Chondrocyte (in vitro differentiated cells): ENCODE measurements at places on chromosomes 5 and 9. TPM values are rescaled to one million over a fixed set of nuclear protein-coding genes. Genes with fewer than 3 reads are reported as not detected.

DNA sequence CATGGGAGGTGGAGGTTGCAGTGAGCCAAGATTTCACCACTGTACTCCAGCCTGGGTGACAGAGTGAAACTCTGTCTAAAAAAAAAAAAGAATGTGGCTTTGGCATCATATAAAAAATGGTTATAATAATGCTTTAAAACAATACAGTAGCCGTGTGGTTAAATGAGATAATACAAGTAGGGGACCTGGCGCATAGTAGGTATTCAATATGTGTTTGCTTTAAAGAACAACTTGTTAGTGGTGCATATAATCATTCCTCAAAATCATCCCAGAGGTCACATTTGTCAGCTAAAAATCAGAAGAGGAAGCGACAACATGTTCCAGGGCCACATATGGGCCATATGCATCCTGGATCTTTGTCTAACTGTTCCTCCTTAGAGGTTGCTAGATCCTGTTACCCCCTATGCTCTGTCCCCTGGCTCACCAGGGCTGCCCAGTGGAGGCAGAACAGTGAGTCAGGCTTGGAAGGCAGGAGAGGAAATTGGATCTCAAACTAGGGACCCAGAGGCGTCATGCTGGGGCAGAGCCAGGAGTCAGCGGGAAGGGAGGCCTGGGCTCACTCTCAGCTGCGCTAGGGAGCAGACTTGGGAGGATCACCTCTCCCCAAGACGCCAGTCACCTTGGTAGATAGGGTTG lies 27.7 kb downstream of the LHX6 start:
- H3K27ac ChIP-seq, result peak overlapping the region; percentile 38
- H3K4me1 ChIP-seq, result peaks cover 22% of the 10 kb centered on the region

DNA sequence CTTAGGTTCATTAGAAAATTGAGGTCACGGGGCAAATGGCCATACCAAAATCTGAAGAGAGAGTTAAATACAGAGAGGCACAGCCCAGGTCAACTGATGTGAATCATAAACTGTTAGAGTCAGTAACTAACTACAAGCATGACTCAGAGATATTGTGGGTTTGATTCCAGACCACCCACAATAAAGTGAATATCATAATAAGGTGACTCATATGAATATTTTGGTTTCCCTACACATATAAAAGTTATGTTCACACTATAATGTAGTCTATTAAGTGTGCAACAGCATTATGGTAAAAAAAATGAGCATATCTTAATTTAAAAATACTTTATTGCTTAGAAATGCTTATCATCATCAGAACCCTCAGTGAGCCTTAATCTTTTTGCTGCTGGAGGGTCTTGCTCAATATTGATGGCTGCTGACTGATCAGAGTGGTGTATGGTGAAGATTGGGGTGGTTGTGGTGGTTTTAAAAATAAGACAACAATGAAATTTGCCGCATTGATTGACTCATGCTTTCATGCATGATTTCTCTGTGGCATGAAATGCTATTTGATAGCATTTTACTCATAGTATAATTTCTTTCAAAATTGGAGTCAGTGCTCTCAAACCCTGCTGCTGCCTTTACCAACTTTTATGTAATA lies 53.1 kb upstream of the EDIL3 start:
- peaks cover 52% of the 10 kb centered on the region for H3K4me1 ChIP-seq
- peaks cover 5% of the 10 kb centered on the region for H3K36me3 ChIP-seq
- peak overlapping the region; percentile 70 for H3K27ac ChIP-seq
- DNase-seq, result no peak
- no peak overlapping the region for H3K4me3 ChIP-seq

- H3K36me3 ChIP-seq, result peaks cover 9% of the 10 kb centered on the region
- H3K27me3 ChIP-seq, result no peaks in the 10 kb centered on the region
- no peak overlapping the region for H3K4me3 ChIP-seq
- peak overlapping the region; percentile 15 for H3K27ac ChIP-seq
- peaks cover 41% of the 10 kb centered on the region for H3K4me1 ChIP-seq
These were observed 236.5 kb upstream of the HAPLN1 start for GRCh38 chr5:83957188-83957587.

STOM gene
- 46.5 to 83.6 TPM (median 82.2 TPM) in 3 replicates for total RNA-seq

- peaks cover 15% of the 10 kb centered on the region for H3K4me1 ChIP-seq
- no peaks in the 10 kb centered on the region for H3K27me3 ChIP-seq
- no peak for DNase-seq
These were observed 79.2 kb upstream of the PANK3 start for GRCh38 chr5:168658394-168658793.

POLR3G gene
- 1.4 to 1.6 TPM (median 1.5 TPM) in 3 replicates for total RNA-seq

- no peak for DNase-seq
- H3K27ac ChIP-seq, result no peak overlapping the region
- H3K27me3 ChIP-seq, result no peaks in the 10 kb centered on the region
These were observed 294.4 kb downstream of the HINT1 start for GRCh38 chr5:130870691-130871090.

DNA sequence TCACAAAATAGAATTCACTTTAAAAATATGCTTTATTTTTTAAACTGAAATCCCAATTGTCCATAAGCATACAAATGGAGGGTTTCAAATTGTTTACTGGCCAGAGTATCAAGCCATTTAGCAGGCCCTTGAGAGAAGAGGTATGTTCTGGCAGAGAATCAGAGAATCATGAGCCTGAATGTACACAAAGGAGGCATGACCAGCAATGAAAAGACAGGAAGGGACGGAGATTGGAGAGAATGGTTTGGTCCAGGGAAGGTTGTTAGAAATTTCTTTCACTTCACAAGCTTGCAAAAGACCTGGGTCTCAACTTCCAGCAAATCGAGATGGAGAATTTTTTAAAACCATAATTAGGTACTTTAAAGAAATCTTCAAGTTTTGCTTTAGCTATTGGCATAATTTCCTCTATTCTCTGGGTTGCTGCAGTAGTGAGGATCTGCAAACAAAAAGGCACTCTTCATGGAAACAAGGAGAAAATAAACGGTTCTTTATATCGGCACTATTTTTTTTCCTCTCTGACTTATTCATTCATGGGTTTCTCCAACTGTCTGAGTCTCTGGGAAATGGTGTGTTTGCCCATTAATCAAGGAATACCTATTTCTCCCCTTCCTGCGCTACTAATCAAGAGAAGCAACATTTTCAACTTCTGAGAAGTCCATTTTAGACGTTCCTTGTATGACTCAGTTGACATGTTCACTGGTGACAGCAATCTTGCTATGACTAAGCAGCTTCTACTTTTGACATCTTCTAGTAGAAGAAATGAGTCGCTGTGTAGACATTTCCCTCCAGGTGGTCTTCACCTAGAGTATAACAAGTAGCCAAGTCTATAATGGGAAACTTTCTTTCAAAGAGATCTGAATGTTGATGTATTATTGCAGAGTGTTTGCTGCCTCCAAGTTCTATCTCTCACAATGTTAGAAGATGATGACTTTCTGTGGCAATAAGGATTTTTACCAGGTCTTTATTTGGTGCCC lies 23.1 kb upstream of the ERCC6L2 start:
- peaks cover 38% of the 10 kb centered on the region for H3K4me1 ChIP-seq
- H3K36me3 ChIP-seq, result peaks cover 9% of the 10 kb centered on the region
- no peak for DNase-seq
- H3K27ac ChIP-seq, result no peak overlapping the region
- H3K4me3 ChIP-seq, result no peak overlapping the region
- no peaks in the 10 kb centered on the region for H3K27me3 ChIP-seq

CDKN2B gene
- total RNA-seq, result 247 to 252 TPM (median 247 TPM) in 3 replicates

DMRT2 gene
- total RNA-seq, result not detected in 3 replicates

- peaks cover 18% of the 10 kb centered on the region for H3K36me3 ChIP-seq
- H3K4me1 ChIP-seq, result peaks cover under 1% of the 10 kb centered on the region
- DNase-seq, result peak; percentile 61
These were observed 72.5 kb downstream of the PHF2 start for GRCh38 chr9:93648836-93649235.

GRCh38 chr5:151675611-151676313 lies 11.0 kb downstream of the SPARC start:
- H3K4me3 ChIP-seq, result peak overlapping the region; percentile 45
- H3K27me3 ChIP-seq, result no peaks in the 10 kb centered on the region
- peak overlapping the region; percentile 92 for H3K27ac ChIP-seq
- no peak for DNase-seq

TRMT10B gene
- total RNA-seq, result 4.8 to 5.7 TPM (median 5.2 TPM) in 3 replicates

MYMK gene
- total RNA-seq, result not detected in 3 replicates

GRCh38 chr9:123773783-123774182 lies 156.1 kb downstream of the DENND1A start:
- H3K4me1 ChIP-seq, result no peaks in the 10 kb centered on the region
- DNase-seq, result no peak
- H3K27me3 ChIP-seq, result no peaks in the 10 kb centered on the region
- no peak overlapping the region for H3K4me3 ChIP-seq
- no peak overlapping the region for H3K27ac ChIP-seq

MAP3K1 gene
- 14.2 to 14.8 TPM (median 14.6 TPM) in 3 replicates for total RNA-seq

SLC22A4 gene
- 4.2 to 5.4 TPM (median 4.8 TPM) in 3 replicates for total RNA-seq

TAF11L5 gene
- not detected in 3 replicates for total RNA-seq

DNA sequence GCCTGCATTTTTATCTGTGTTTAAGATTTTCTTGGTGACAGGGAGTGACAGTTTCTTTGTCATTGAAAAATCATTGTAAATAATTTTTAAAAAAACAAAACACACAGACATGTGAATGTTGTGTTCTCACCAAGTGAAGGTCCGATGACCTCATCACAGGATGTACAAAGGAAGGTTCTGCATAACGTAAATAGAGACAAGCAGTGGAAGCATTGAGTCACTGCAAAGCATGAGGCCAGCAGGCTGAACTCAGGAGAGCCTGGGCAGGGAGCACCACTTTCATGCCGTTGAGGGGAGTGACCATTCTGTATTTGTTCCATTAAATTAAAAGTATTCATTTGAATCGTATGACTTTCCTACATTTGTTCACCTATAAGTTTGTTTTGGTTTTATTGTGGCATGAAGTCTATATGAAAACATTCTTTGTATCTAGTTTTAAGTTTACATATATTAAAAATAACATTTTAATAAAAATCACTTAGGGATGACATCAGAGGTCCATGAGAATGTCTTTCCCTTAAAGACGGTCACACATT lies 70.4 kb upstream of the TLE1 start:
- no peaks in the 10 kb centered on the region for H3K27me3 ChIP-seq
- peaks cover 19% of the 10 kb centered on the region for H3K4me1 ChIP-seq
- no peak overlapping the region for H3K4me3 ChIP-seq
- H3K27ac ChIP-seq, result peak overlapping the region; percentile 66

- H3K27me3 ChIP-seq, result peaks cover 8% of the 10 kb centered on the region
- H3K36me3 ChIP-seq, result no peaks in the 10 kb centered on the region
- no peak overlapping the region for H3K27ac ChIP-seq
- DNase-seq, result no peak
- H3K4me3 ChIP-seq, result no peak overlapping the region
These were observed 161.1 kb downstream of the C5orf15 start for GRCh38 chr5:133807348-133807747.

SLIT3 gene
- 65.8 to 119 TPM (median 116 TPM) in 3 replicates for total RNA-seq

DIRAS2 gene
- total RNA-seq, result 10.5 to 20.2 TPM (median 10.9 TPM) in 3 replicates

GRK6 gene
- 19.9 to 26.3 TPM (median 23.8 TPM) in 3 replicates for total RNA-seq

- H3K27me3 ChIP-seq, result no peaks in the 10 kb centered on the region
- H3K27ac ChIP-seq, result no peak overlapping the region
- H3K36me3 ChIP-seq, result no peaks in the 10 kb centered on the region
These were observed 30.5 kb downstream of the ZNF366 start for GRCh38 chr5:72476721-72477120.

DNA sequence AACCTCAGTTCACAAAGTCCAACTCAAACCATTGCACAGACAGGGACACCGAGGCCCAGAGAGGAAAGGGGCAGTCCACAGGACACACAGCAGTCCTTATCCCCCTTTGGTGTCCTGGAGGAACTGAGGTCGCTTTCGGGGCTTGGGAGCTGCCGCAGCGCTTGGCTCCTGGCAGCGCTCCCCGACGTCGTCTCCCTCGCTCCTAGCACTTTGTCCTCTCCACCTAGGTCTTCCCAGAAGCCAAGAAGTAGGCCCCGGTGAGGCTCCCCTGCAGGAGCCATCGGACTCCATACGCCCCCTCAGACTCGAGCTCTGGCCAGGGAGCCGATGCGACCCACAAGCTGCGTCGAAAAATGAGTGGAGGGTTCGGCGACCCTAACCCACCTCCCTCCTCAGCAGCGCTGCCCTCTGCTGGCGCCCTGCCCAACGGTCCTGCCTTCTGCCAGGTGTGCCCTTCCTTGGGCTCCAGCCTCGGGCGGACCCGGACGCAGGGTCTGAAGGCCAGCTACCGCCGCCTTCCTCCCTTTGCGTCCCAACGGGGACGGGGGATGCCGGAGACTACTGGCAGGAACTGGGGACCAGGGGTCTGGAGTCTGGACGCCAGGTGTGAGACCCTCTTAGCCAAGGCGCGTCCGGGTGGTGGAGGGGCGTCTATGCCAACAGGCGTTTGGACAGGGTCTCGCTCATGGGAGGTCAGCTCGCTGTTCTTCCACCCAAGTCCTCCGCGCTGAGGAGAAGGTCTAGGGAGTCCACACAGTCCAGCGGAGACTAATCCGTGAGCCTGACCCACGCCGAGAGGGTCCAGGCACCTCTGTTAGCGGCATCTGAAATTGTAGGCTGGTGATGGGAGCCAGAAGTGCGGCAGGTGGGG lies 2.1 kb upstream of the PRDM12 start:
- H3K27me3 ChIP-seq, result peaks cover 59% of the 10 kb centered on the region
- peaks cover 20% of the 10 kb centered on the region for H3K4me1 ChIP-seq
- H3K27ac ChIP-seq, result no peak overlapping the region
- no peak for DNase-seq
- H3K36me3 ChIP-seq, result peaks cover 3% of the 10 kb centered on the region

DNA sequence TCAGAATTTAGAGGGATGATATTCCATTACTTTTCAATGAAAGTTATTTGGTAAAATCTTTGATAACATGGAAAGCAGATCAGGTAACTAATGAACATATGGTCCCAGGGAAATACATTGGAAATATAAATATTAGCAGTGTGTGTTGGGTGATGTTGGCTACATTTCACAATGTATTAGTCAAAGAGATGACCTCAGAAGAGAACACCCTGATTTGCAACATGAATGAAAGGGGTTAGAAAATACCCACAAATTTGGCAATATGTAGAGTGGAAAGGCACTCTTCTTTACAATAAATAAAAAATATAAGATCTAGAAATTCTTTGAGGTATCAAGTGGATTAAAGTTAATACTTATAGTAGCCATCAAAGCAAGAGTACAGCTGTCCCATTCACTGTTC lies 606.7 kb downstream of the PSAT1 start:
- H3K27me3 ChIP-seq, result no peaks in the 10 kb centered on the region
- no peak overlapping the region for H3K4me3 ChIP-seq
- H3K36me3 ChIP-seq, result peaks cover 1% of the 10 kb centered on the region
- H3K27ac ChIP-seq, result no peak overlapping the region

GFI1B gene
- not detected in 3 replicates for total RNA-seq

GRCh38 chr9:82597241-82598203 lies 465.4 kb downstream of the RASEF start:
- H3K27ac ChIP-seq, result peak overlapping the region; percentile 86
- peaks cover 32% of the 10 kb centered on the region for H3K4me1 ChIP-seq
- no peak for DNase-seq
- no peaks in the 10 kb centered on the region for H3K27me3 ChIP-seq
- H3K4me3 ChIP-seq, result peak overlapping the region; percentile 55
- H3K36me3 ChIP-seq, result no peaks in the 10 kb centered on the region

DNA sequence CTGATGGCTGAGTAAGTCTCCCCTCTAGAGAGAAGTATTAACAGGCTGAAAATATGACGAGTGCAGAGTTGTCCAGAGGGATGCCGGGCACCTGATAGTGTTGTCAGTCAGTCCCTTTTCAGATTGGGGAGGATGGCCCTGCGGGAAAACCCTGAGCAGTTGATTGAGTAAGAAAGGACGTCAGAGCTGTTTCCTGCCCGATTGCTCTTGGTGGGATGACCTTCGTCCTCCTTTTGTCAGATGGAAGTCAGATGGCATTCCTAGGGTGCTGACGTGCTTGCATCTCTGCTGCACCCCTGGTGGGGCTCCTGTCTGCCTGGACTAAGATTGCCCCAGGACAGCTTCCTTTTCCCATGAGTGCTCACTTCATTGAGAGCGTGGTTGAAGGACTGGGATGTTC lies 9.8 kb downstream of the ZNF354B start:
- H3K27ac ChIP-seq, result no peak overlapping the region
- no peaks in the 10 kb centered on the region for H3K4me1 ChIP-seq
- H3K36me3 ChIP-seq, result peaks cover 71% of the 10 kb centered on the region
- no peak overlapping the region for H3K4me3 ChIP-seq
